Kidney (tissue), 22 donors: ENCODE measurements at places on chromosomes 3 and 15. TPM values are rescaled to one million over a fixed set of nuclear protein-coding genes. Genes with fewer than 3 reads are reported as not detected.
A peak's percentile ranks its signal among the peaks of the same experiment; 100 is the strongest.

- DNase-seq: peak; percentile 70
Observed at GRCh38 chr3:126932188-126932931, 50.6 kb upstream of the PLXNA1 start.

DNA sequence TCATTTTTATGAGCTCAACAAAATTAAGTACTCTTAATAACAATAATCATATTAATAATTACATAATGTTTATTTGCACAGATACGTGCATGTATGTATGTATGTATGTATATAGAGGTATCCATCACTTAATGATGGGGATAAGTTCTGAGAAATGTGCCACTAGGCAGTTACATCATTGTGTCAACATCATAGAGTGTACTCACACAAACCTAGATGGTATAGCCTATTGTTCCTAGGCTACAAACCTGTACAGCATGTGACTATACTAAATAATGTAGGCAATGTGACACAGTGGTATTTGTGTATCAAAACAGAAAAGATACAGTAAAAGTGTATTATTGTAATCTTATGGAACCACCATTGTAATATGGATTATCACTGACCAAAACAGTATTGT is 874.7 kb upstream of the GBE1 start:
- no peak for DNase-seq

DNA sequence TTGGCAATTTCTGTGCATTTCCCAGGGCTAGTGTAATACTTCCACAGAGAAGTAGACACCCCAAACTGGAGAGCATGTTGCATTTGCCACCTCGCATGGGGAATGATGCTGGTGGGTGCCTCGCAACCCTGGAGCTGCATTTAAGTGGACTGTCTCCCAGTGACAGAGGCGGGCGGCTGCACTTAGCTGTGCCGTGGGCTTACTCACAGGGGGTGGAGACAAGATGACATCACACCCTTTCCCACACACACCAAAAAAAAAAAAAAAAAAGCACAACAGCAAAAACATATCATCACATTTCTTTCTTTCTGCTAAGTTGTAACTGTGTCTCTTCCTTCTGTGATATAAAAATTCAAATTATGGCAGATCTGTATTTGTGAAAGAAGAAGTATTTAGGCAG is at the start of gene ABI3BP:
TSS of gene ABI3BP (minus strand) at position 113 of the 400 bp plus-strand sequence. CDS start at position 76, 37 bp downstream.
- DNase-seq: peak; percentile 37

DNA sequence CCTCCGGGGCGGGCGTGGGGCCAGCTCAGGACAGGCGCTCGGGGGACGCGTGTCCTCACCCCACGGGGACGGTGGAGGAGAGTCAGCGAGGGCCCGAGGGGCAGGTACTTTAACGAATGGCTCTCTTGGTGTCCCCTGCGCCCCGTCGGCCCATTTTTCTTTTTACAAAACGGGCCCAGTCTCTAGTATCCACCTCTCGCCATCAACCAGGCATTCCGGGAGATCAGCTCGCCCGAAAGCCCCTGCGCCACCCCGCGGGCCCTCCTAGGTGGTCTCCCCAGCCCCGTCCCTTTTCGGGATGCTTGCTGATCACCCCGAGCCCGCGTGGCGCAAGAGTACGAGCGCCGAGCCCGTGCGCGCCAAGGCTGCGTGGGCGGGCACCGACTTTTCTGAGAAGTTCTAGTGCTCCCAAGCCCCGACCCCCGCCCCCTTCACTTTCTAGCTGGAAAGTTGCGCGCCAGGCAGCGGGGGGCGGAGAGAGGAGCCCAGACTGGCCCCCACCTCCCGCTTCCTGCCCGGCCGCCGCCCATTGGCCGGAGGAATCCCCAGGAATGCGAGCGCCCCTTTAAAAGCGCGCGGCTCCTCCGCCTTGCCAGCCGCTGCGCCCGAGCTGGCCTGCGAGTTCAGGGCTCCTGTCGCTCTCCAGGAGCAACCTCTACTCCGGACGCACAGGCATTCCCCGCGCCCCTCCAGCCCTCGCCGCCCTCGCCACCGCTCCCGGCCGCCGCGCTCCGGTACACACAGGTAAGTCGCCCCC is at the start of gene THBS1:
TSS of gene THBS1 (plus strand) at position 595 of the 757 bp plus-strand sequence. CDS start 779 bp downstream, outside the sequence.
- peak; percentile 93 for DNase-seq

- DNase-seq: no peak
Observed at GRCh38 chr3:99396651-99397275, 241.6 kb upstream of the COL8A1 start.

- no peak for DNase-seq
Observed at GRCh38 chr3:150098621-150099020, 127.9 kb upstream of the PFN2 start.

GRCh38 chr3:195003893-195004289 is 267.1 kb downstream of the XXYLT1 start:
- DNase-seq: no peak

DNA sequence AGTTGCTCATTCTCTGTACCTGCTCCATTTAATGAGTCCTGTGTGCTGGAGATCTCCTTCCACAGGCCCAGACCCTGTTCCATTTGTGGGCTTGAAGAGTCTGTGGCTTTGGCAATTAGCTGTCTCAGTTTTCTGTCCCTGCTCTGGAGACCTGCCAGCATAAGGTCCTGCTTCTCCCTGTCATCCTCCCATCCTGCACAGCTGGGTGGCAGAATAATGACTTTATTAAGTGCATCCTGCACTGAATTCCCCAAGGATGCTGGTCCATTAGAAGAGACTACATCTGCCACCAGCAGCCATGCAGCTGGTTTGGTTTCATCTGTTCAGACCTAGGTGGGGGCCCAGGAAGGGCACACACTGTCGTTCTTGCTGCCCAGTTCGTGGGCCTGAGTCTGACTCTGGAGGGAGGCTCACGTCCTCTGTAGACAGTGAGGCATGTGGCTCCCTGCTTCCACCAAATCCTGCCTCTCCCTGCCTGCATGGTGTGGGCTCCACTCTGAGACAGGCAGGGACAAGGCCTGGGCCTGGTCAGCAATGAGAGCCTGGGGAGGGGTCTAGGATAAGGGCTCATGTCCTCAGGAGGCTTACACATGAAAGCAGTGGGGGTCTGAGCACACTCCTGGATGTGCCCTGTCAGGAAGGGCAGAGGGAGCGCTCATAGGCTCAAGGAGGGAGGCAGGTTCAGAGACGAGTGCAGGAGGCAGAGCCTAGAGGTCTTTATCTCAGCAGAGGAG is 78.4 kb upstream of the PRR23E start:
- DNase-seq: no peak

DNA sequence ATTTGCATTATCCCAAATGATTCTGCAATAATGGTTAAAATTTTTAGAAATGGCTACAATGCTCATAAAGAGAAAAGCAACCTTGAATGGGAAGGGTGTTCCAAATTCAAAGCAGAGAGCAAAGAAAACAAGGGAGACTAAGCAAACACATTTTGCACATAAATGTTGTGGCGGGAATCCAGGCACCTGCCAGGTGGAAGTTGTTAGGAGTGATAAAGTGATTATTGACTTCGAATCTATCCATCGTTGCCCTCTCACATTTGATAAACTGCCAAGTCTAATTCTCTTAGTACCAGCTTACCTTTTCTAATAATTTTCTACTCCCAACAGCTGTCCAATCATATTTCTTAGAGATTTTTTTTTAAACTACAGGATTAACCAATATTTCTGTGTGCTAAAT is 244.5 kb downstream of the CACNA2D3 start:
- no peak for DNase-seq

DNA sequence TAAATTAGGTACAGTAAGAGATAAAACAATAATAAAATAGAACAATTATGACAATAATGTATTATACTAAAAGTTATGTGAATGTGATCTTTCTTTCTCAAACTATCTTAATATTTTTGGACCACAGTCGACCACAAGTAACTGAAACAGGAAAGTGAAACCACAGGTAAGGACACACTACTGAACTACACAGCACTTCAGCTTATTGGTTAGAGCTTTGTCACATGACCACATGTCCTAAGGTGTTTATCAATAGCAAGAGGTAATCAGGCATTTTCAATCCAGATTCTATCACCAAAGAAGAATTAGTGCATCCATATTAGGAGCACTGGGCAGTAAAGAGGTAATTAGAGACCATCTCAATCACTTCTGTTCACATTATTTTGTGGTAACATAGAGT is 392.8 kb downstream of the RSL24D1 start:
- no peak for DNase-seq

GRCh38 chr15:68578175-68578979 is 416 bp upstream of the CORO2B start:
- DNase-seq: peak; percentile 81

- no peak for DNase-seq
Observed at GRCh38 chr3:115186351-115187148, 39.5 kb upstream of the ZBTB20 start.

GRCh38 chr15:69497076-69497475 is 44.5 kb downstream of the RPLP1 start:
- no peak for DNase-seq

DNA sequence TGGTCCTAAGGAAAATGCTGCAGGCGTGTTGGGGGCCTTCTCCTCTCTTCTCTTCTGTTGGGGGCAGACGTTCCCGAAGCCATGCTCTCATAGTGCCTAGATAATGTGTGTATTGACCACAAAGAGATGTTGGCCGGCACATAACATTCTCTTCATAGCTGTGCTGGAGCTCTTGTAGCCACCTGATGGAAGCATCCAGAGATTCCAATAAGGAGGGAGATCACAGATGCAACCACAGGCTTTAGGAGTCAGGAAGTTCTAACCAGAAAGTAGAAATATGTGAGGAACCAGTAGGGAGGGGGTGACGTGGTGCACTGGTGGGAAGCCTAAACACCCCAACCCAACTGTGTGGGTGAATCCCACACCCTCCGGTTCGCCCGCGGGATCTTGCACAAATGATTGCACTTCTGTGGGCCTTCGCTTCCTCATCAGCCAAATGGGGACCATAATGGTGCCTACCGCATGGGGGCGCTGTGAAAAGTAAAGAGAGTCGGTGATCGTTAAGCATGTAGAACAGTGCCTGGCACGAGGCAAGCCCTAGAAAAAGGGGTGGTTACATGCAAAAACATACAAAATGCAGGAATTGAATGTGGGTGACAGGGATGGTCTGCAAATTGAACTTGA is 87.8 kb downstream of the TOP2B start:
- no peak for DNase-seq

DNA sequence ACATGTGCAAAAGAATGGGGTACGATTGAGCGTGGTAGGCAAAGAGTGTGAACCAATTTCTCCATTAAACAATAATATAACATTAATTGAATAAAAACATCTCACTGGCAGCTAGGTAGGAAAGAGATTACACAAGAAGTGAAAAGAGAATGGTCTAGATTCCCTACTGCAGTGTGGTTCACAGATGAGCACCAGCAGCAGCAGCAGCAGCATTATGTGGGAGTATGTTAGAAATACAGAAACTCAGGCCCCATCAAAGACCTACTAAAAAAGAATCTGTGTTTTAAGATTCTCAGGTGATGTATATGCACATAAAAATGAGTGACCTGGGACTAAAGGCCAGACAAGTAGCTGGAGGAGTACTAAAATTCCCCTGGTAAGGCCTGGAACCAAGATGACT is 118.2 kb downstream of the ADAM10 start:
- no peak for DNase-seq

- no peak for DNase-seq
Observed at GRCh38 chr15:100309109-100310040, 32.4 kb downstream of the ADAMTS17 start.

- DNase-seq: no peak
Observed at GRCh38 chr15:27254055-27254454, 283.1 kb downstream of the GABRG3 start.

- DNase-seq: no peak
Observed at GRCh38 chr3:46656778-46657556, 36.5 kb downstream of the ALS2CL start.

GRCh38 chr3:162945626-162946025 is 1449.0 kb downstream of the OTOL1 start:
- DNase-seq: no peak

DNA sequence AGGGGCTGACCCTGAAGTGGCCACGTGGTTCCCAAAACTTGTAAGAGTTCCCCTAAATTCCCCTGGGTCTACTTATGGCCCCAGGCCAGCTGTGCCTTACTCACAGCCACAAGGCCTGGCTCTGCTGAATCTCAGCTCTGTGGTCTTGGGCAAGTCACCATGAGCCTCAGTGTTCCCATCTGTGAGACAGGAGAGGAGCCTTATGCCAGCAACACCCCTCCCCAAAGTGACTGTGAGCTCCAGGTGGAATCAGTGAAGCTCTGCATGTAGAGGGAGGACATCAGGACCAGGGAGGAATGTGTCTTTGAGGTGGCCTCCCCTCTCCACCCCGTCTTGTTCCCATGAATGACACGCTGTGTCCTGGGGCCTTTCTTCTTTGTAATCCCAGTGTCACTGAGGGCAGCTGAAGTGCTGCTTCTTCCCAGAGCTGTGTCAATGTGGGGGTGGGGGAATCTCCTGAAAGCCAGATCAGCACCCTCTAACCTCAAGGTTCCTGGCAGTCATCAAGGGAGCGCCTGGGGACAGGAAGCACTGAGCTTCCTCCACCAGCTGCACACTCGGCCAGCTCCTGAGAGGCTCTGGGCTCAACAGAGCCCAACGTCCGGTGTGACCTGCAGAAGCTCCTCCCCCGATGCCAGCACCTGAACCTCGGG is 258.9 kb downstream of the UACA start:
- DNase-seq: no peak

GRCh38 chr3:155065537-155065936 is 14.6 kb upstream of the MME start:
- DNase-seq: no peak

DNA sequence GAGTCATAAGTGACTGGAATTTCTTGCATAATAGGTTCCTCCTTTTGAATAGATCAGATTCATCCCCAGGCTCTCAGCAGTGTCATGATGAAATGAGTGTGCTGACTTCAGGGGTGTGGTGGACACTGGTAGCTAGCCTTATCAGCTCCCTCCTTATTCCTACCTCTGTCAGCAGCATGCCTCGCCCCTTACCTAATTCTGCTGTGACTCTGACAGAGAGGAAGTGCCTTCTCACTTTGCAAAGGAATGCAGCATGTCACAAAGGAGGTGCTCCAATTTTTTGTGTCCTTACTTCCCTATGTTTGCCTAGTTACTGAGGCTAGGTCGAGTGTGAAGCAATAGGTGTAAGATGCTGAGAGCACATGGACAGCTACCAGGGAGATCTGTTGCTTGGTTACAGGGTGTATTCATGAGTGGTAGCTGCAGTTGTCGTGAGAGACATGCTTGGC is 90.6 kb downstream of the TNFAIP8L3 start:
- no peak for DNase-seq

Gene SIDT1
- 0.92 TPM for polyA plus RNA-seq

Gene SH2D7
- not detected for polyA plus RNA-seq

Gene TRIP4
- polyA plus RNA-seq: 33.1 TPM

Gene CLK3
- 54.1 TPM for polyA plus RNA-seq

Gene KLHL25
- 5.3 TPM for polyA plus RNA-seq

Gene GABRB3
- 4.7 TPM for polyA plus RNA-seq

Gene OXTR
- 0.39 TPM for polyA plus RNA-seq

Gene TMEM207
- polyA plus RNA-seq: 21.2 TPM

Gene SLC35A5
- 22.5 TPM for polyA plus RNA-seq

Gene MSL2
- polyA plus RNA-seq: 7.2 TPM

Gene TM4SF1
- 101 TPM for polyA plus RNA-seq

Gene PRKCI
- polyA plus RNA-seq: 12.6 TPM

Gene CAV3
- not detected for polyA plus RNA-seq

Gene CKMT1B
- 9.2 TPM for polyA plus RNA-seq

Gene NCKIPSD
- polyA plus RNA-seq: 24.0 TPM

Gene CASR
- polyA plus RNA-seq: 14.8 TPM

Gene MYZAP
- 6.1 TPM for polyA plus RNA-seq

Gene C2CD4A
- polyA plus RNA-seq: 0.17 TPM

Gene ACKR2
- 0.86 TPM for polyA plus RNA-seq

Gene SEMA3F
- polyA plus RNA-seq: 36.7 TPM

Gene CHST2
- polyA plus RNA-seq: 4.4 TPM
